ENCODE measurements at places on chromosomes 4 and X.

- DNase-seq, result peak; percentile 90
Measured at GRCh38 chr4:37666625-37667071, 19.5 kb downstream of the RELL1 start.

DNA sequence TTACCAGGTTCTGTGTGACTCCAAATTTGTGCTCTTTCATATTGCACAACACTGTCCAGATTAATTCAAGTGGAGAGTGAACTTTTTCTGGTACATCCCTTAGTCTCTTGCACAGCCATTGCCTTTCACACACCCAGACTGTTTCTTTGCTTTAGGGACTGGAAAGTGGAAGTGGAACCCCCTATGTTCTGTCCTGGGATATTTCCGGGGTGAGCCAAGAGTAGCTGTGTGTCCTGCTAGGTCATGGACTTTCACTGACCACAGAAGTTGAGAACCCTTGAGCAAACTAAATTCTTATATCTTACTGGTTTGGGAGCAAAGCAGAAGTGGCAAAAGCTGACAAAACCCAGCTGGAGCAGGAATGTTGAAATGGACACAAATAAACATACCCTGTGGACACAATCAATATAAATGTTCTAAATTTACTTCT, 10.3 kb upstream of the VSIG4 start:
- DNase-seq, result no peak

- DNase-seq, result no peak
Measured at GRCh38 chr4:139508581-139509237, 47.3 kb downstream of the SETD7 start.

DNA sequence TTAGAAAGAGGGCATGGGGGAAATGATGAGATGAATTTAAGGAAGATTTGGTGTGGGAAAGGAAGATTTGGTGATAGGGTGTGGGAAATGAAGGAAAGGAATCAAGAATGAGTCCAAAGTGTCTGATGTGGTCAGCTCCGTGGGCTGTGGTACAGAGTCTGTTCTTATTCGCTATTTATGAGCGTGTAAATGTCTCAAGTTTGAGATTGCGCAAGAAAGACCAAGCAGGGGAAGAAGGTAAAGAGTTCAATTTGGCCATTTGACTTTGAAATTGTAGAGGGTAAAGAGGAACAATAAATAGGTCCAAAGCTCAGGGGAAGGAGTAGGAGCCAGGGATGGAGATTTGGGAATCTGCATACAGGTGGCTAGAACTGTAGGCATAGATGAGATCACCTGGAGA, 11.3 kb upstream of the SMS start:
- DNase-seq, result peak; percentile 43

- no peak for DNase-seq
Measured at GRCh38 chr4:11165052-11165451, 263.6 kb downstream of the HS3ST1 start.

- DNase-seq, result no peak
Measured at GRCh38 chr4:56323327-56323726, 64.0 kb downstream of the AASDH start.

DNA sequence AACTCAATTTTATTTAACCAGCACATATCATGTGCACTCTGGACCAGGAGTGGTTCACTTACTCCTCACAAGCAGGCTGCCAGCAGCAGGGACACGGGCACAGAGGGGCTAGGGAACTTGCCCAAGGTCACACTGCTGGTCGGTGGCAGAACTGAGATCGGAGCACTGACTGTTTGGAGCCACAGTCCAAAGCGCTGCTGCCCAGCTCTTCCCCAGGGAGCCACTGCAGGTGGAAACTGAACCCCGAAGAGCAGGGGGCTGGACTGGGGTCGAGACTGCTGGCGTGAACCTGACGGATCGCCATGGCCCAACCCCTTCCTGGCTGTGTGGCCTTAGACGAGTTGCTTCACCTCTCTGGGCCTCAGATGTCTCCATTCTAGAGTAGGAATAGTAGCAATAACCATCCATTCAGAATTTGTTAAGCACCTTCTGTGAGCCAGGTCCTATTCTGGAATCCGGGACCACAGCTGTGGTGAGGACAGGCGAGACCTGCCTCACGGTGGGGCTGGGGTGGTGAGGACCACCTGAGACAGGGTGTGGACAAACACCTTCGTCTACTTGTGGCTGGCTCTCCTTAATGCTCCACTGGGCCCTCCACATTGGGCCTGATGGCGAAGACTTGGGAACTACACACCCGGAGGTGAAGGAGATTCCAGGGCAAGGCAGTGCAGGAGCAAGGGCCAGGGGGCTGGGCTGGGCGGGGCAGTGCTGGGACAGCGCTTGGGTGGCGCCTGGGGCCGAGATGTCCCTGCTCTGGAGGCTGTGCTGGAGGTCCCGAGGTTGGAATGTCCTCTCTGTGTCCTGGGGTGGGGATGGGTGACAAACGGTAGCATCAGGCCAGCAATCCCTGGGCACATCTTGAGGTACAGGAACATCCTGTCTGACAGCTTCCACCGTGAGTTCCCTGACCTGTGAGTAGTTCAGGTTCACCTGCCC, 32.0 kb upstream of the KIAA0232 start:
- no peak for DNase-seq

GRCh38 chrX:114075073-114075673, 508.7 kb upstream of the HTR2C start:
- DNase-seq, result peak; percentile 0

All from fibroblast of villous mesenchyme (primary cell).